Left ventricle myocardium inferior (tissue), 1 donor: ENCODE measurements at places on chromosomes 16 and 17. TPM values are rescaled to one million over a fixed set of nuclear protein-coding genes. Genes with fewer than 3 reads are reported as not detected.

DNA sequence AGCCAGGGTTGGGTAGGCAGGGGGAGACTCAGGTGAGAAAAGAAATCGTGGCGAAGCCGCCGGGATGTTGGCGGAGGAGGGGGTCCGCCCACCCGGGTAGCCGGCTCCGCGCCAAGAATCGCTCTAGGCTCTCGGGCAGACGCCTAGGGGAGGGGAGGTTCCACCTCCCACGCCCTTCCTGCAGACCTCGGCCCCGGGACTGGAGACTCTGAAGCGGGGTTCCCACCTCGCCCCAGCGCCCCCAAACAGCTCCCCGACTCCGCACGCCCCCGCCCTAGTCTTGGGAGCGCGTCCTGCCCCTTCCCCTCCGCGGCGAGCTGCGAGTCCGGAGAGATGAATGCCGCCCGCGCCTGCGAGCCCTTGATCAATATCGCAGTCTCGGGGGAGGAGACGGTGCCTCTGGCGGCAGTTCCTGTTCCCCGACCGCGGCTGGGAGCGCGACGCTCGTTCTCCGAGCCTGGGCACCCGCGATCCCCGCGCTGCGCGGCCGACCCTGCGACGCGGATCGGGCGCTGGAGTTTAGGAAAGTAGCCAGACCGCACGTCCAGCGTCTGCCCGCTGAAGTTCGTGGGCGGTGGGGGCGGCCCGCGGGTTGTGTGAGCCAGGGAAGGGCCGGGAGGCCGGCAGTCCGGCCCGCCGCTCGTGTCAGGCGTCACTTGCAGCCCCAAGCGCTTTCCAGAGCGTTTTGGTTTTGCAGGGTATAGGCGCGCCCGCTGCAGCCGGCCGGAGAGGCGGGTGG, 790 bp downstream of the CRHR1 start:
- no peak overlapping the region for H3K27ac ChIP-seq
- H3K4me1 ChIP-seq, result peaks cover 25% of the 10 kb centered on the region
- H3K4me3 ChIP-seq, result peak overlapping the region; percentile 67
- H3K27me3 ChIP-seq, result peaks cover 100% of the 10 kb centered on the region
- H3K36me3 ChIP-seq, result no peaks in the 10 kb centered on the region

- no peak overlapping the region for H3K4me3 ChIP-seq
- H3K4me1 ChIP-seq, result no peaks in the 10 kb centered on the region
- H3K27me3 ChIP-seq, result peaks cover 39% of the 10 kb centered on the region
- no peak for DNase-seq
- H3K36me3 ChIP-seq, result no peaks in the 10 kb centered on the region
Measured at GRCh38 chr16:17784073-17784472, 313.3 kb upstream of the XYLT1 start.

DNA sequence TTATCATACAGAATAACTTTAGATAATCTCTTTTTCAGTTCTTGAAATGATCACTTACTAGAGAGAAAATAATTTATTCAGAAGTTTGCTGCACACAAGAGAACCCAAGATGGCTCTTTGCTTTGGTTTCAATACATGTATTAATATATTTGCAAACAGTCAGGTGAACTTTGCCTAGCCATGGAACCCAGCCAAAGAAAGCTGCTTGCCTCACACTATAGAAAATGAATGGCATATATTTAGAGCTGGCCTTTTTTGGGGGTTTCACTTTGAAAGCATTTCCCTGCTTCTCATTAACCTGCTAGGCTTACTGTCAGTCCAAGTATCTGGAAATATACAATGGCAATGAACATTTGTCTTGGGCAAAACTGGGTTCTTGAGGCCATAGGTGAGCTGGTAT, 75.3 kb downstream of the MRTFB start:
- peaks cover 5% of the 10 kb centered on the region for H3K36me3 ChIP-seq
- peaks cover 24% of the 10 kb centered on the region for H3K4me1 ChIP-seq
- no peak for DNase-seq
- no peaks in the 10 kb centered on the region for H3K27me3 ChIP-seq

- H3K4me1 ChIP-seq, result peaks cover 56% of the 10 kb centered on the region
- H3K4me3 ChIP-seq, result peak overlapping the region; percentile 21
- DNase-seq, result peak; percentile 40
- H3K36me3 ChIP-seq, result no peaks in the 10 kb centered on the region
- H3K27me3 ChIP-seq, result no peaks in the 10 kb centered on the region
- H3K27ac ChIP-seq, result peak overlapping the region; percentile 93
Measured at GRCh38 chr17:47225436-47225858, 16.3 kb downstream of the MYL4 start.

Gene LASP1
- total RNA-seq, result 29.4 TPM

DNA sequence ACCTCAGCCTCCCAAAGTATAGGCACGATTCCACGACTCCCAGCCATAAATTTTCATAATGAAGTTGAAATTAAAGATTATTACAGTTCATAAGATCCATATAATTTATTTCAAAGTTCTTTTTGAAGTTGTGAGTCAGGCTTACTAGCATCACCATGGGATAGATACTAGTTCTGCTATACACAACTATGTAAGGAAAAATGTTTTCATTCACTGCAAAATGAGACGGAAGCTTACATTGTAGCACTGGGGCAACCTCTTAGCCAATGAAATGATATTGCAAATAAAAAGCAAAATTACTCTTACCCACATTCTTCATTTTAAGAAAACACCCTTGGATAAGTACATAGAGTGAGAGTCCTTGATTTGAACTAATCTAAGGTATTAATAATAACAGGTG, 18.8 kb upstream of the MARCHF10 start:
- DNase-seq, result no peak
- H3K27me3 ChIP-seq, result peaks cover 28% of the 10 kb centered on the region
- H3K4me3 ChIP-seq, result no peak overlapping the region
- no peaks in the 10 kb centered on the region for H3K36me3 ChIP-seq

Gene NKIRAS2
- total RNA-seq, result 50.9 TPM

DNA sequence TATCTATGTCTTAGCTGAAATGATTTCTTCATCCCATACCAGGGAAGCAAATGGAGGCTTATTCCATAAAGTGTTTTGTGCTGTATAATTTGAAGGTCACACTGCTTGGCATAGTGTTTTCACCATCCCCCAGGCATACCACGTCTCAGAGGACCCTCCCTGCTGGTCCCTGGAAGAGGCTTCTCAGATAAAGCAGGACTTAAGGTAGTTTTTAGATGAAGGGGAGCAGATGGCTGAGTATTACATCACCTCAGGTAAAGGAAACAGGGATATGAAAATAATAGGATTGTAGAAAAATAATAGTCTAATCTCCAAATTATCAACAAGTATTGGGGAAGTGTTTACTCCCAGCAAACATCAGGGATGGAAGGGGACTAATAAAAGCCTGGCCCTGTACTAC, 7.3 kb upstream of the SMG1 start:
- H3K4me3 ChIP-seq, result no peak overlapping the region
- peaks cover 20% of the 10 kb centered on the region for H3K4me1 ChIP-seq
- DNase-seq, result no peak

Gene SP6
- 0.16 TPM for total RNA-seq

Gene RMI2
- total RNA-seq, result 0.60 TPM

DNA sequence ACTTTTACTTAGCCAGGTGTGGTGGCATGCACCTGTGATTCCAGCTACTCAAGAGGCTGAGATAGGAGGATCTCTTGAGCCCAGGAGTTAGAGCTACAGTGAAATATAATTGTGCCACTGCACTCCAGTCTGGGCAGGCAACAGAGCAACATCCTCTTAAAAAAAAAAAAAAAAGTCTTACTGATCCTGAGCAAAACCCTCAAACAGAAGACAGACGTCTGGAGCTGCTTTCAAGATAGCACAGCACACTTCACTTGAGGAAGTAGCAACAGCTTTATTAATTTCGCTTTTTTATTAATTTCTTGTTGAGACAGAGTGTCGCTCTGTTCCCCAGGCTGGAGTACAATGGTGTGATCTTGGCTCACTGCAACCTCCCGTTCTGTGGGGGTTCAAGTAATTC, 10.2 kb upstream of the GGA2 start:
- H3K4me3 ChIP-seq, result no peak overlapping the region
- H3K36me3 ChIP-seq, result peaks cover 51% of the 10 kb centered on the region
- peaks cover 5% of the 10 kb centered on the region for H3K4me1 ChIP-seq
- no peaks in the 10 kb centered on the region for H3K27me3 ChIP-seq
- DNase-seq, result no peak

- peak overlapping the region; percentile 43 for H3K27ac ChIP-seq
- H3K4me3 ChIP-seq, result no peak overlapping the region
- no peaks in the 10 kb centered on the region for H3K4me1 ChIP-seq
- no peaks in the 10 kb centered on the region for H3K36me3 ChIP-seq
- no peak for DNase-seq
- peaks cover 7% of the 10 kb centered on the region for H3K27me3 ChIP-seq
Measured at GRCh38 chr16:77157346-77158058, 33.5 kb upstream of the MON1B start.

DNA sequence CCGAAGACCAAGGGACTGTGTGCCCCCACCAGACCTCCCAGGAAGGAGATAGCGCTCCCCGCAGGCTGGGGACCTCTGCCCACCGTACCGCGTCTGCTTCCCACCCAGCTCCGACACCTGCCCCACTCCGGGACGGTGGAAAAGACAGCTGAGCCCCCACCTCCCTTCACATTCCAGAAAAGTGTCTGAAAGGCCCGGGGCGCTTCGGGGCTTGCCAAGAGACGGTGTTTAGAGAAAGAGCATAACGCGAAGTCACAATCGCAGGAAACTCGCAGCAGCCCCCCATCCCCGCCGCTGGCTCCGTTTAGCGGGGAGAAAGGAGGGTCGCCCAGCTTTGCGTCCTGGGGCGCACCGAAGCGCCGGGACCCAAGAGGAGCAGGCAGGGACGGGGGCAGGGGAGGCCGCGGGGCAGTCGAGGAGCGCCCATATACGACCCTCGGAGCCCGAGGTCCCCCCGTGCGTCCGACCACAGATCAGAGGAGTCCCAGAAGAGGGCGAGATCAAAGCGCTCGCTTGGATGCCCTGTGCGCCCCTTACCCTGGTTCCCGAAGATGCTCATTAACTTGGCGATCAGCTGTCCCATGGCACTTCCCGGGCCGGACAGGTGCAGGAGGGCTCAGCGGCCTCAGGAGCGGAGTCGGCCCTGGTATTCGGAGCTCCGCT, 652 bp downstream of the ARL5C start:
- peak overlapping the region; percentile 53 for H3K27ac ChIP-seq
- H3K4me3 ChIP-seq, result peak overlapping the region; percentile 71
- no peak for DNase-seq
- peaks cover 40% of the 10 kb centered on the region for H3K4me1 ChIP-seq
